Hepatic stellate cell (primary cell): ENCODE measurements at places on chromosomes 1 and 21.

- no peak for DNase-seq
Measured at GRCh38 chr1:202193614-202194327, at the start of gene LGR6. Gene LGR6, plus strand, starts transcription at chr1:202193799. Its CDS starts 191 bp downstream, at chr1:202193990.

DNA sequence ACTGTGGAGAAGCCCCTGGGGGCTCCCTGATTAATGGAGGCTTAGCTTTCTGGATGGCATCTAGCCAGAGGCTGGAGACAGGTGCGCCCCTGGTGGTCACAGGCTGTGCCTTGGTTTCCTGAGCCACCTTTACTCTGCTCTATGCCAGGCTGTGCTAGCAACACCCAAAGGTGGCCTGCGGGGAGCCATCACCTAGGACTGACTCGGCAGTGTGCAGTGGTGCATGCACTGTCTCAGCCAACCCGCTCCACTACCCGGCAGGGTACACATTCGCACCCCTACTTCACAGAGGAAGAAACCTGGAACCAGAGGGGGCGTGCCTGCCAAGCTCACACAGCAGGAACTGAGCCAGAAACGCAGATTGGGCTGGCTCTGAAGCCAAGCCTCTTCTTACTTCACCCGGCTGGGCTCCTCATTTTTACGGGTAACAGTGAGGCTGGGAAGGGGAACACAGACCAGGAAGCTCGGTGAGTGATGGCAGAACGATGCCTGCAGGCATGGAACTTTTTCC is 24.8 kb downstream of the PCSK9 start:
- DNase-seq, result no peak

DNA sequence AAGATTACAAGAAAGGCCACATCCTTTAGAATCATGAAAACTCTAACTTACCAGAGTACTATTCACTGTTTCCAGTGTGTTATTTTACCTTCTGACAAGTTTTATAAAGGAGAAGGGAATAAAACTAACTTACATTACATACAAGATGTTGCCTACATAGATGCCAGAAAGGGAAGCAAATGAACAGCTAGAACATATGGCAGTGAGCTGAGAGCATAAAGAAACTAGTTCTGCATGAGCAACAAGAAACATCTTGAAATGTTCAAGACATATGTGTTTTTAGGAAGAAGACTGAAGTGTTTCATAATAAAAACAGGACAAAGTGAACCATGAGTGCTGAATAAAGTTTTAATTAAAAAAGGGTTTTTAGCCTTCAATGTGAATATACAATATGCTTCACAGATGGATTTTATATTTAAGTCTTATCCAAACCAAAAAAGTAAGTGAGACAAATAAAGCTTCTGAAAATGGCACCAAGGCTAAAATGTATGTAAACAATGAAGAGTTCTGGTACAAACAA is 39.4 kb downstream of the SLC5A9 start:
- DNase-seq, result no peak

- DNase-seq, result no peak
Measured at GRCh38 chr21:15031790-15032357, 32.9 kb downstream of the NRIP1 start.

DNA sequence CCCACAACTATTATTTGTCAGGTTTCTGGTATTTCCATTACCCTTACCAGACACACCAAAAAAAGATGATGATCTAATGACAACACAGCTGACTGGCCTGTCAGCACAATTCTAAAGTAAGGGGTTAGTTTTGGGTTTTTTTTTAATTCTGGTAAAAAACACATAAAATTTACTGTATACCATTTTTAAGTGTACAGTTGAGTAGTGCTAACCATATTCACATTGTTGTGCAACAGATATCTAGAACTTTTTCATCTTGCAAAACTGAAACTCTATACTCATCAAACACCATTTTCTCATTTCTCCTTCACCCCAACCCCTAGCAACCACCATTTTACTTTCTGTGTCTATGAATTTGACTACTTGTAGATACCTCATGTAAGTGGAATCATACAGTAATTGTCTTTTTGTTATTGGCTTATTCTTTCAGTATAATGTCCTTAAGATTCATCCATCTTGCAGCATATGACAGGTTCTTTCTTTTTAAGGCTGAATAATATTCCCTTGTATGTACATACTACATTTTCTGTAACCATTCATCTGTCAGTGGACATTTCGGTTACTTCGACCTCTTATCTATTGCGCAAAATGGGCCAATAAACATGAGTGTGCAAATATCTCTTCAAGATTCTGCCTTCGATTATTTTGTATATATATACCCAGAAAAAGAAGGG is 29.8 kb downstream of the ARNT start:
- no peak for DNase-seq

- DNase-seq, result no peak
Measured at GRCh38 chr1:150414592-150414991, 50.6 kb downstream of the RPRD2 start.
